ENCODE measurements at places on chromosomes 7 and 10.

- DNase-seq, result no peak
Observed at GRCh38 chr7:131008840-131009711, 275.1 kb upstream of the KLF14 start.

- no peak for DNase-seq
Observed at GRCh38 chr7:85074016-85074415, 112.8 kb downstream of the SEMA3D start.

GRCh38 chr7:24169077-24169624 lies 114.8 kb upstream of the NPY start:
- DNase-seq, result no peak

DNA sequence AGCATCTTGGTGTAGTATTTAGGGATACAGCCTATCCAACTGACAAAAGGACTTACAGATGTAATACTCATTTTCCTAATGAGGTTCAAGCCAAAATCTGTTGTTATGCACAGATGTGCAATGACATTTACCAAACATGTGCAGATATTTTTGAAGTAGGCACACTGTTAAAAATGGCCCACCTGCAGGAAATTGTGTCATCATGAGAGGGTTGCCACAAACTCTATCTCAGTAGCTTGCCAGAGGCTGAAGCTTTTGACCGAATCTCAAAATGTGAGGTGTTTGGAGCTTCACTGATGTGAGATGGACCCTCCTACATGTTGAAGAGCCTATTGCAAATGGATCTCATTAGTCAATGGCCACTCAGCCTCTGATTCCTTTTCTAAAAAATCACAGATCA lies 89.7 kb upstream of the CSTF2T start:
- no peak for DNase-seq

DNA sequence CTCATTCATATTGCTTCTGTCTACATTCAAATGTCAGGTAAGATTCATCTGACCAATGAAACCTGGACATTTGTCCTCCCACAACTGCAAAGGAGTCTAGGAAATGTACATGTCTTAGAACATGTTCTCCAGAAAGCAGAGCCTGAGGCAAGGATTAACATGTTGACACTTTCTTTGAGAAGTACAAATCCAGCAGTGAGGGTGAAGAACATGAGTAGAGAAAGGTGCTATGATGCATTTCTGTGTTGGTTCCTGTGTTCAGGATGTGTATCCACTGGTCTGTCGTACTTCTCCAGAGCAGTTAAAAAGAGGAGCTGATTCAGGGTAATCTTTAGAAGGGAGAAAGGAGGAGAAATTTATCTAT lies 146.0 kb upstream of the AGR3 start:
- no peak for DNase-seq

DNA sequence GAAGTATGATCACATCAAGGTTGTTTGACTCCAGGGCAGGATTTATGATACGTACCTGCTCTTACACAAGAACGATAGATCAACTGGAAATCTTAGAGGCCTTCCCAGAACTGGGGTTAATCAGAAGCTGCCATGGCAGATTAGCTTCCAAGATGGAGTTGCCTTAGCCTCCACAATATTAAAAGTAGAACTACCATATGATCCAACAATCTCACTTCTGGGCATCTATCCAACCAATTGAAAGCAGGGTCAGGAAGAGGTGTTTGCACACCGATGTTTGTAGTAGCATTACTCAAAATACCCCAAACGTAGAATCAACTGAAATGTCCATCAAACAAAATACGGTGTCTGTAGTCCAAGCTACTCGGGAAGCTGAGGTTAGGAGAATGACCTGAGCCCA lies 6.6 kb downstream of the PILRB start:
- DNase-seq, result no peak

- DNase-seq, result no peak
Observed at GRCh38 chr7:151696721-151697514, 177.2 kb upstream of the RHEB start.

DNA sequence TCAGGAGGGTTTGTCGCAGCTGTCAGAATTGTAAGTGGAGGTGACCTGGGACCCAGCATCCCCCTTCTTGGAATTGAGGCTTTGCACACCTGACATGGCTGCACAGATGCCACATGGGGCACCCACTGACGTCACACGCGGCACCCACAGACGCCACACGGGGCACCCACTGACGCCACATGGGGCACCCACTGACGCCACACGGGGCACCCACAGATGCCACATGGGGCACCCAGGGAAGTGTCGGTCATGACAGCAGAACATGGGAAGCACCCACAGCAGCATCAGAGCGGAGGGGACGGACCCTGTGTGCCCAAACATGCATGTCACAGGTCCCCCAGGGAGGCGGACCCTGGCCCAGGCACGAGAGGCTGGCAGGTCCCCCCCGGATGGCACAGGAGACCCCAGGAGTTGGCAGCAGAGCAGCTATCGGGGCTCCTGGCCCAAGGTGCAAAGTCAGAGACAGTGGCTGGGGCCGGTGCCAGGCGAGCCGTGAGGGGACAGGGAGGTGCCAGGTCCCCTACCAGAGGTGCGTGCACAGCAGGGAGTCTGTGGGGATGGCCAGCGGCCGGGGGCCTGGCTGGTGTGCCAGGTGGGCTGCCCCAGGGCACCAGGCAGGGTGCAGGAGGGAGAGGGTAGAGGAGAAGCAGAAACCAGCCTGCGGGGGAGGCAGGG lies 21.1 kb downstream of the KNDC1 start:
- DNase-seq, result no peak

DNA sequence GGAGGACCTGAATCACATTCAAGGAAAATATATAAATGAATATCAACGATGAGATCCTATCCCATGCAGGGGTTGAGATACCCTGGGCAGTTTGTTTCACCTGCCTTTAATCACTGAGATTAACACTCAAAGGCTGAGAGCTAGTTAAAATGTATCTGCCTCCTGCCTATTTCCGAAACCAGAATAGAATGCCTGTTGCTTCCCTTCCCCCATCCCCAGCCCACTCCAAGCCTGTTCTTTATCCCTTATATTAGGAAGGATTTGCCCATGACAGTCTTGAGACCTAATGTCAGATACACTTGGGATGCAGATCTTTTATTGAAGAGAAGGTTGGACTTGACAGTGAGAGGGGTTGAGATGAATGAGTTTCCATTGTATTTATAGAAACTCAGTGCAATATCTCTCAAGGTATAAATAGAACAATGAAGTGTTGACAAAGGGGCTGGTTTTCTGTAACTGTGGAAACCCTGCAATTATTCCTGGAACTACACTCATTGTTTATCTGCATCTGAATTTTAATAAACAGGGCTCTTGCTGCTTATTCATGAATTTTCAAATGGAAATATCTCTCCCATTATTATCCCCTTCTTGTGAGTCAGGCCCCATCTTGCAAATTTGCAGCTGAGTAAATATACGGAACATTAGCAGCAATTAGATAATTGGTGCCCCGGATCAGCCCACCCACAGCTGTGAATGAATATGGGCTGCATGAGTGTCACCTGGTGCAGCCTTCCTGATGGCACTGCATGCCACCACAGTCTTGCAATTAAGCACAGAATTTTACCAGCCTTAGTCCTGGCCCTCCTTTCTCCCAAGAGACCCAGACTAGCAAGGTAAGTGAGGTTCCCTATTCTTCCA lies 66.7 kb downstream of the SORCS3 start:
- no peak for DNase-seq

- DNase-seq, result no peak
Observed at GRCh38 chr7:124718032-124718766, 47.4 kb downstream of the GPR37 start.

- DNase-seq, result no peak
Observed at GRCh38 chr7:42236976-42237810, at the start of gene GLI3. Gene GLI3 (minus strand): TSS chr7:42237209. CDS start chr7:42223253, 13,956 bp downstream.

DNA sequence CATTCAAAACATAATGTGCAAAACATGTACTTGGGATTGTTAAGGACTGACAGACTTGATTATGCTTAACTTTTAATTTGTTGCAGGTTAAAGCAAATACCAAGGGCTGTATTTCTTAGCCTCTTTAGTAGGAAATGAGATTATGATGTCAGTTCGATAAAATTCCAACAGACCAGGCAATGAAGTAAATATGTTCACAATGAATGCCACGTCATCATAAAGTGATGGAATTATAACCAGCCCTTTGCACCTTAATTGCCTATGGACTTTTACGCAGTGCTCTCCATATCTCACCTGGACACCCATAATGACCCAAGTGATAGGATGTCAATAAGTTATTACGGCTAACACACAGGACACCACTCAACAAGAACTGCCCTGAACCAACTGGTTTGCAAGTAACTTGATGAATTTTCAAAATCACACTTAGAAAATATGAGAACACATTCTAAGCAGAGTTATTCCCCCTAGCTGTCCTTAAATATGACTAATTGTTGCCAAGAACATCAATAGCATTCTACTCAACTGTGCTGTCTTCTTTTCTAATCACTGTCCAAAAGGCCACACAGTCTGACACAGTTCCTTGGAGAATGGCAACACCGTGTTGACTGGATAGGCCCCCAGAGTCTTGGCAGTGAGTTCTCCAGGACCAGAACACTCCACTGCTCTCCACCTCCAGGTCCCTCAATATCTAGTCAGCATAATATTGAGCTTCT lies 115.0 kb downstream of the CHCHD3 start:
- no peak for DNase-seq

DNA sequence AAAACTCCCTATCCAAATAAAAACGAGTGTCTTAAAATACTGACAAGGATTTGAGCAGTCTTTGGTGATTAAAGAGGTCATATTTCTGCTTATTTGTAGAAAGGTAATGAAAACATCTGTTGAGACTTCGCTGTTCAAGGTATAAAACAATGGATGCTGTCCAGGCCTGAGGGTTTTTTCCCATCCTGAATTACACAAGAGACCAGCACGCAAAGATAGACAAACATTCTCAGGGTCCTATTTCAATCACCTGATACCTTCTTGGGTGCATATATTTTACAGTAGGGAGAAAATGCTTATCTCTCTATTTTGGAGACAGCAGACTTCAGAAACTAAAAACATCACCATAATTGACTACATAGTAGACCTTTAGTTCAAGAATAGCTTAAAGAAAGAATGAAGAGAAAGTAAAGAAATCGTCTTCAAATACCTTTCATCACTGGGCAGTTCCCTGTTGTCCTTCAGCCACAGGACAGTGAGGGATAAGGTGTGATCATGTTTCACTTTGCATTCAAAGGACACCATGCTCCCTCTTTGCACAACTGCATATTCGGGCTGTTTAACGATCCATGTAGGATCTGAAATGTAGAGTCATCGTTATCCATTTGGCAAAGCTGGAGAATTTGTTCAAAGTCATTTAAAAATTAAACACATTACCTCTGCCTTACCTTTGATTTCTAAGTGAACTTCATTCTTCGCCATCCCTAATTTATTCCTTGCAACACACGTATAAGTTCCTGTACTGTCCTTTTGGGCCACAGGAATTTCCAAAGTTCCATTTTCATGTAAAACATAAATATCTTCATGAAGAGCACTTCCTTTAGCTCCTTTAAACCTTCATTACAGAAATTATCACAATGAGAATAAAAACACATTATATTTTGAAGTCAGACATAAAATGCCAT lies 63.7 kb upstream of the LAMB4 start:
- DNase-seq, result no peak

DNA sequence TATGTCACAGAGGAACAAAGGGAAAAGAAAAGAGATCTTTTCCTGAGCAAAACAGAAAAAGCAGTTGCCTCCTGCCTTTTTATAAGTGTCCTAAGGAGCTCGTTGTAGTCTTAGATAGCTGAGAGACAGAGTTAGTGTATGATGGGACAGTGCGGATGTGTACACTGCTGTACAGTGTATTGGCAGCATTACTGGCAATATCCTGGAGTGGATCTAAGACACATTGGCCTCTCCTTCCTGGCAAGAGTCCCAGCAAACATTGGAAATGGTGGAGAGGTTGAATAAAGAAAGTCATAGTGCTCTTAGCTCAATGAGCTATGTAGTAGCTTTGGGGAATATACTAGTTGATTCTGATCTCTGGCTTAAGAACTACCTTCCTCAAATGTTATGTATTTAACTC lies 22.7 kb downstream of the GARS1 start:
- no peak for DNase-seq

DNA sequence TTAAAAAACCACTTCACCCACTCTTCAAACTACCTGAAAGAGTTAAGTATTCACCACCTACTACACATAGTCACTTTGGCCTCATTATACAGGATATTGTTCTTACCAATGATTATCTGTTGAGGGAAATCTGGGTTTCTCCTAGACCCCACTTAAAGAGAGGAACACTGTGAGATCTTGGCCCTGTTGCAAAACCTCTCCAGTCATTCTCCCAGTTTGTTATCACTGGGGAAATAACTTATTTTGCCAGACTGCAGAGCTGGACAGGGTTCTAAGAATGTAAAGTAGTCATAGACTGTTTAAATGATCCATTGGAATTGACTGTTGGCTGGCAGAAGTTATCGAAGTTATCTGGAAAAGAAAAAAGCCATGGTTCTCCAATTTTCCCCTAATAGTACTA lies 143.8 kb downstream of the HGF start:
- no peak for DNase-seq

DNA sequence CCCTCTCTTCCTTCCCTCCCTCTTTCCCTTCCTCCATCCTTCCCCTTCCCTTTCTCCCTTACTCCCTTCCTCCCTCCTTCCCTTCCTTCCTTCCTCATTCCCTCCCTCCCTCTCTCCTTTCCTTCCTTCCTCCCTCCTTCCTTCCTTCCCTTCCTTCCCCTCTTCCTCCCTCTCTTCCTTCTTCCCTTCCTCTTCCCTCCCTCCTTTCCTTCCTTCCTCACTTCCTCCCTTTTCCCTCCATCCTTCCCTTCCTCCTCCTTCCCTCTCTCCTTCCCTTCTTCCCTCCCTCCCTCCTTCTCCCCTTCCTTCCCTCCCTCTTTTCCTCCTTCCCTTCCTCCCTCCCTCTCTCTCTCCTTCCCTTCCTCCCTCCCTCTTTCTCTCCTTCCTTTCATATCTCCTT lies 12.7 kb upstream of the SLC18A2 start:
- DNase-seq, result no peak

DNA sequence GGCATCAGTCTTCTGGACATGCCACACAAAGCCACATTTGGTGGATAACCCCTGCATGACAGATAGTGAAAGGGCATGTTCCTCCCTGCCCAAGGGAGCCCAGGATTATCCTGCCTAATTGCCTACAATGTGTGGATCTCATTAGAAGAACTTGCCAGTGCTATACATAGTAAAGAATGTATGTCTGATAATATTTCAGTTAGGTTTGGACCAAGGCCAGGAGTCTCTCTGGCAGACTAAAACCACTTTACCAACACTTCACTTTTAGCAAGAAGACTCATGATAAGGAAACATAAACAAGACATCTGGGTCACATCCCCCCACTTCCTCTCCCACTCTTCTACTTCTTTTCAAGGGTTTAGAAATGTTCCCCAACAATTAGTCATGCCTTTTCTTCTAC lies 196.7 kb downstream of the MTERF1 start:
- DNase-seq, result no peak

DNA sequence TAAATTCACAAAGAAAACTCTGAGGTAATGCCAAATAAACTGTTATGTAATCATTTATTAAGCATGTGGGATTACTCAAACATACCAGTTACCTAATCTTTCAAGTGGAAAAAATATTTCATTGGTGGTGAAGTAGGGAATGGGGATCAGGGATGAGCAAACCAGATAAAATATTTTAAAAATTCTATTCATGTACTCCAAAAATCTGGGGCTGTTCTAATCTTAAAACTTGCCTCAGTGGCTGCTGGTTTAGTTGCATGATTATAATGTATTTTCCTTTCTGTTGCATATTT lies 19.5 kb downstream of the LMOD2 start:
- DNase-seq, result no peak
